CD4-positive, alpha-beta T cell treated with Interleukin-2 at 100 ng/mL for 4 hours (primary cell): ENCODE measurements at places on chromosomes 6 and 20.

GRCh38 chr20:49804364-49804763 lies 8.3 kb upstream of the SLC9A8 start:
- no peak for DNase-seq

GRCh38 chr20:2603816-2604505 lies 48.5 kb upstream of the NOP56 start:
- no peak for DNase-seq

DNA sequence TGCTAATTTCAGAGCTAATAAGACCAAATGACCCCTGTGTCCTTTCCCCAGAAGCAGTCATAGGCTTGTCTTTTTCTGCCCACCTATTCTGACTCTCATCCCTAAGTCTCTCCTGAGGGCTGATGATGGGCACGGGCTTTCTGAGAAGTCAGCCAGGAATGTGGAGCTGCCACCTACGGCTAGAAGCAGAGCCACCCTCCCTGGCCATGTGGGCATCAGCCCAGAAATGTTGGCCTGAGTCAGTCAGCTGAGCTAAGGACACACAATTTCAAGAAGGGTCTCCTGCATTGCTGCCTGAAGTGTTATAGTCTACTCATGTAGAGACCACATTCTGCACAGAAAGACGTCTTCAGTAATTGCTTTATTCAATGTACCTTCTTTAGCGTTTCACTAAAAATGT lies 17.1 kb downstream of the MYLIP start:
- DNase-seq: no peak

DNA sequence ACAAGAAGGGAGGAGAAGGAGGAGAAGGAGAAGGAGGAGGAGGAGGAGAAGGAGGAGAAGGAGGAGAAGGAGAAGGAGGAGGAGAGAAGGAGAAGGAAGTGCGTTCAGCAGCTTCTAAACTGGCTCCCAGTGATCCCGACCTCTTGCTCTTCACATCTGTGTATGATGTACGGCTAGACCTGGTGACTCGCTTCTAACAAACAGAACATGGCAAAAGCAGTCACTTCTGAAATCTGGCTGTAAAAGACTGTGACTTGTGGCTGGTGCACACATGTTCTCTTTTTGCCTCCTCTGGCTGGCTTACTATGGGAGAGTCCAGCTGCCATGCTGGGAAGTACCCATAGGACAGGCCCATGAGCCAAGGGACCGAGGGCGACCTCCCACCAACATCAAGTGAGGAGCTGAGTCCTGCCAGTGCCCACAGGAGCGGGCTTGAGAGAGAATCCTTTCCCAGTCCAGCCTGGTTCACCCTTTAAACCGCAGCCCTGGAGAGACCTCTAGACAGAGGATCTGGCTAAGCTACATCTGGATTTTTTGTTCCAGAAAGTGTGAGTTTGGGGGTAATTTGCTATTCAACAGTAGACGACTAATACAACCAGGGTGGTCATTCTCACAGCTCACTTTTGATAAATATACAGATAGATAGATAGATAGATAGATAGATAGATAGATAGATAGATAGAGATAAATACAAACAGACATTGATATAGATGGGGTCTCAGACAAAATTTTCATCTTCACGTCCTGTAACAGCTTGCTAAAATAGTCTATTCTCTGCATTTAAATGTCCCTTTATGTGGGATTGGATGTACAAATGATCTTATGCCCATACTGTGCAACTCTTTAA lies 42.3 kb downstream of the RPP40 start:
- no peak for DNase-seq

- no peak for DNase-seq
These were observed 268.3 kb downstream of the CD109 start for GRCh38 chr6:73964241-73964854.

DNA sequence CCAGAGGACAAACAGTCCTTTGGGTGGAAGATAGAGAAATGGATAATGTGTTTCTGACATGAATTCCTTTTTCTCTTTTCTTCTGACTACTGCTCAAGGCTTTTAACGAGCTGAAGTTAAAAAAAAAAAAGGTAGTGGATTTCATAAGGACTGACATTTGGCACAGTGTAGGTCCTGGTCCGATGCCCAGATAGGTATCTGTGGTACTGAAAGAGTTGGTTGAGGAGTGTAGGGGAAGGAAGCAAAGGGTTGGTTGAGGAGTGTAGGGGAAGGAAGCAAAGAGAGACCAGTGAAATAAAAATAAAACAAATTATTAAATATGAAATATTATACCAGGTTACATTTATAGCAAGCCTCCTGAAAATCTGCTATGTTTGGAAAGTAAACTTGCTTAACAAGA lies 11.8 kb downstream of the UTRN start:
- DNase-seq: no peak

GRCh38 chr6:43226192-43226851 lies 3.0 kb downstream of the DNPH1 start:
- no peak for DNase-seq

- DNase-seq: no peak
These were observed 4.8 kb upstream of the STX16 start for GRCh38 chr20:58646257-58646656.

DNA sequence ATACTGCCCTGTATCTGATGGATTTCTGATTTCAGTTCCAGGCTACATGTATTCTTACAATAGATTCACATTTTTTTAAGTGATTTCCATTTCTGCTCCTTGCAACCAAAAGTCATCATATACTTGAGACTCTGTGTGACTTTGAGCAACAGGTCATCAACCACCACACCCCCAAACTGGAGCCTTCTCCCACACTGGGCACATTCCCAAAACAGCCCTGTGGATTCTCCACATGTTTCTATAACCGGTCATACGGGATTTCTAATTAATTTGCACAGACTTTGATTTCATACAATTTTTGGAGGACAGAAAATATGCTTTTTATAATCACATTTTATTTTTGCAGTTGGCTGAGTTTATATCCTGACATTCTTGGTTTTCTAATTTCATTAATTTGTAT lies 317.2 kb upstream of the ID4 start:
- no peak for DNase-seq

DNA sequence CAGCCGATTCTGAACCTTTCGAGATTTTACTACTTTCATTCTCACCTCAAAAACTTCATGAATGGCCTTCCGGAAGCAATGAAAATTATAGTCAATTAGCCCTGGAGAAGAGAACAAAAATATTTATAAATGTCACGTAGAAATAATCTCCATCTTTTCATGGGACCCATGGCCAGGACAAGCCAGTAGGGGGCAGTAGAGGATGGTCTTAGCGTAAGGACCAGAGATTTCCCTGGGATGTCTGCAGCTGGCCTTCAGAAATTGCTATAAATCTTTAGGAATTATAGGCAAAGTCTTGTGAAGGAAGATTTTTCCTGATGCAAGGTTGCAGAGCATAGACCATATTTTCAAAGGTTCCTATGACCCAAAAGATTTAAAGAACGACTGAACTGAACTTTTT lies 15.6 kb upstream of the UBE2J1 start:
- peak; percentile 64 for DNase-seq

DNA sequence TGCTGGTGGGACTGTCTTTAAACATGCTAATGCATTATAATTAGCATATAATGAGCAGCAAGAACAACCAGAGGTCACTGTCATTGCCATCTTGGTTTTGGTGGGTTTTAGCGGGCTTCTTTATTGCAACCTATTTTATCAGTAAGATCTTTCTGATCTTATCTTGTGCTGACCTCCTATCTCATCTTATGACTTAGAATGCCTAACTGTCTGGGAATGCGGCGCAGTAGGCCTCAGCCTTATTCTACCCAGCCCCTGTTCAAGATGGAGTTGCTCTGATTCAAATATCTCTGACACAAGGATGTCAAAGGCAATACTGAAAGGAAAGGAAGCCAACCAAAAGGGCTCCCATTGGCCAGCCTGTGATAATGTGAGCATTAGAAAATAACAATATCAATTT lies 29.8 kb upstream of the SEC63 start:
- no peak for DNase-seq
